ENCODE measurements at places on chromosomes 7 and 10.

GRCh38 chr10:95246582-95247051 is 44.2 kb downstream of the PDLIM1 start:
- DNase-seq = no peak

DNA sequence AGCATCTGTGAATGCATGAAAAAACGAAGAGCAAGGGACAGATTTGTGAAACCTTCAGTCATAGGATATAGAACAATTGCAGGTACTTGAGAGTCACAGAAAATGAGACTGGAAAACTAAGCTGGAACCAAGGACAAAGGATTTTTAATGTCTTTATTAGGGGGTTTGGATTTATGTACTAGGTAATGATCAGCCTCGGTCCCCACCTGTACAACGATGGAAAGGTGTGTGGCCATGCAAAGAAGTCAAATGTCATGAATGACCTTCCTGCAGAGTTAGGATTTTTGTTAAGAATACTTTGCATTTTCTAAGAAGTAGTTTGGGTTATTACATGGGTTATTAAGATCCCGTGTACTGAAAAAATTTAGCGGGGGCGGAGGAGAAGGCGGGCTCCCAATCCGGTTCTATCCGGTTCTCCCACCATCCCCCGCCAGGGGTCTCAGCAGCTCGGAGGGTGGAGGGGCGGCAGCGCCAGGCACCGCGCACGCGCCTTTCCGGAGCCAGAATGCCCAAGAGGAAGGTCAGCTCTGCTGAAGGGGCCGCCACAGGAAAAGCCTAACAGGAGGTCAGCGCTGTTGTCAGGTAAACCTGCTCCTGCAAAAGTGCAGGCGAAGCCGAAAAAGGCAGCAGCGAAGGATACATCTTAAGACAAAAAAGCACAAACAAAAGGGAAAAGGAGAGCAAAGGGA is 327.5 kb upstream of the PLXDC2 start:
- DNase-seq = peak; percentile 34

- DNase-seq = no peak
Measured at GRCh38 chr7:158167373-158167772, 420.2 kb downstream of the PTPRN2 start.

- no peak for DNase-seq
Measured at GRCh38 chr10:3484306-3485056, 300.5 kb downstream of the KLF6 start.

- DNase-seq = no peak
Measured at GRCh38 chr7:47253650-47254080, 328.2 kb downstream of the TNS3 start.

- no peak for DNase-seq
Measured at GRCh38 chr10:97096261-97097083, 89.3 kb downstream of the SLIT1 start.

GRCh38 chr10:4790045-4790444 is 36.0 kb upstream of the AKR1E2 start:
- no peak for DNase-seq

GRCh38 chr10:45282061-45282460 is 33.3 kb downstream of the OR13A1 start:
- no peak for DNase-seq

DNA sequence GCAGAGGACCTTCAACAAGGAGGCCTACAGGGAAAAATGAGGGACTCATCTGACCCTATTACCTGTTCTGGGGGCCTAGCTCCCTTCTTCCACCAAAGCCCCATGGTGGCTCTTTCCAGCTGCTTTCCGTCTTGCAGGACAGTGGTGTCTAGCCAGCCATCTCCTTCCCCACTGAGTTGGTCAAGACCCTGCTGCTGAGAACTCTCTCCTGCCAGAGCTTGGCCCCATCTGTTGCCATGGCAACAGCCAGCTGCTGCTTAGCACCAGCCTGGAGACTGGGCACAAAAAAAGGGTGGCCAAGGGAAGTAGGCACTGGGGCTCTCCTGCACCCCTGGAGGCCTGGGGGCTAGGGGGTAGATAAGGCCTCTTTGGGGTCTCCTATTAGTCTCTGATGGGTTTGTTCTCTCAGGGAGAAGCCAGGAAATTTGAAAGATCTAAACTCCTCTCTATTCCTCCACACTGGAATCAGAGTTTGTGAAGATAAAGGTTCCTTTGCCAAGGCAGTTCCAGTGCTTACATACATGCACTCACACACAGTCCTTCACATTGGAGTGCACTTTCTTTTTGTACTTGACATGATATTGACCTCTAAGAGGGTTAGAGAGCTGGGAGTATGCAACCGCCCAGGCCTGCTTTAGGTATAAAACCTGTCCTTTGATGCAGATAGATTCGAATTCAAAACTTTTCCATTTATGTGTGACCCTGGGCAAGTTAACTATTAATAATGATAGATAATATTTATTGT is 15.8 kb downstream of the TSPAN33 start:
- no peak for DNase-seq

- no peak for DNase-seq
Measured at GRCh38 chr7:104981672-104982037, 32.4 kb upstream of the KMT2E start.

- DNase-seq = no peak
Measured at GRCh38 chr7:95560674-95561073, 35.6 kb downstream of the PDK4 start.

DNA sequence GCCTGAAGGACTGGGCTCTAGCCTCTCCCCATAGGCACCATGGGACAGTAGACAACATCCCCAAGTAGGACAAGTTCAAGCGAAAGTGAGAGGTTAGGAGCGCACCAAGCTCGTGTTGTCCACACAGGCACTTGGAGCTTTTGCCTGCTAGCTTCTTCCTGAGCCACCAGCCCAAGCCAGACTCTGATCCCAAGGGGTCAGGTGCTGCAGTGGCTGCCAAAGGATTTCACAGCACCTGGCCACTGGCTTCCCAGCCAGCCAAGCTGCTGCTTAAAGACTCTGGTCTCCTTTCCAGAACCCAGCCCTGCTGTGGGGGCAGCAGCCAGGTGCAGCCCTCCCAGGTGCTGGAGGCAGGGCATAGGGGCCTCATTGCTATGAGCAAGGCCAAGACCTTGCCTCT is 33.0 kb upstream of the UNC5B start:
- DNase-seq = no peak

Data from left renal cortex interstitium (tissue), 4 donors.